Activated T-helper 1 cell treated with anti-CD3 and anti-CD28 coated beads, Interleukin-2, amount 50 U/mL, for 16 hours (primary cell): ENCODE measurements at places on chromosomes 5 and 9.

DNA sequence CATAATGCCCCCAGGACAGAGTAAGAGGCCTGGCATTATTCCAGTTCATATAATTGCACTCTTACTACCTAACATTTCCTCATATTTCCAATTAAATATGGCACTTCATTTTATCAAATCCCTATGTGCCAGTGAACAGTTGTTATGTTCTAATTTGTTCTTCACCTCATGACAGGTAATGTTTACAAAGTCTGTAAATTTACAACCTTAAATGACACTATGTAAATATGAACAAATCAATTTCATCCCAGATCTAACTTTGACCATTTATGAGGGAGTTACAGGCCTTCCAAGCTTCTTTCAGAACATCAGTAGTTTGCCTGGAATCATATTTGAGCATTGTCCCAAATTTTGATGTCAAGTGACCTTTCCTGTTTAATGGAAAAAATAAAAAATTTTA, 592.6 kb upstream of the CDH6 start:
- no peak for DNase-seq

- no peak for DNase-seq
These were observed 414.3 kb upstream of the PAPPA start for GRCh38 chr9:115739096-115739875.

- no peak for DNase-seq
These were observed 53.7 kb downstream of the IPPK start for GRCh38 chr9:92616199-92616641.

GRCh38 chr5:149219584-149219983, 52.1 kb upstream of the AFAP1L1 start:
- DNase-seq: no peak

GRCh38 chr5:178372142-178372571, 139.6 kb upstream of the PHYKPL start:
- no peak for DNase-seq
